ENCODE measurements at places on chromosomes 12 and 14. TPM values are rescaled to one million over a fixed set of nuclear protein-coding genes. Genes with fewer than 3 reads are reported as not detected.

GRCh38 chr12:124929649-124930419, 15.4 kb upstream of the UBC start:
- DNase-seq: no peak

GRCh38 chr12:57005980-57006808, at the start of gene ZBTB39:
TSS of gene ZBTB39 (minus strand) at chr12:57006546. CDS start at chr12:57004917, 1,629 bp downstream.
- no peak for DNase-seq

- no peak for DNase-seq
Measured at GRCh38 chr14:104075530-104076151, 9.9 kb upstream of the ASPG start.

ADAMTS20 gene
- total RNA-seq: not detected

GRCh38 chr14:68851078-68851477, 58.2 kb upstream of the ZFP36L1 start:
- peak; percentile 26 for DNase-seq

DNA sequence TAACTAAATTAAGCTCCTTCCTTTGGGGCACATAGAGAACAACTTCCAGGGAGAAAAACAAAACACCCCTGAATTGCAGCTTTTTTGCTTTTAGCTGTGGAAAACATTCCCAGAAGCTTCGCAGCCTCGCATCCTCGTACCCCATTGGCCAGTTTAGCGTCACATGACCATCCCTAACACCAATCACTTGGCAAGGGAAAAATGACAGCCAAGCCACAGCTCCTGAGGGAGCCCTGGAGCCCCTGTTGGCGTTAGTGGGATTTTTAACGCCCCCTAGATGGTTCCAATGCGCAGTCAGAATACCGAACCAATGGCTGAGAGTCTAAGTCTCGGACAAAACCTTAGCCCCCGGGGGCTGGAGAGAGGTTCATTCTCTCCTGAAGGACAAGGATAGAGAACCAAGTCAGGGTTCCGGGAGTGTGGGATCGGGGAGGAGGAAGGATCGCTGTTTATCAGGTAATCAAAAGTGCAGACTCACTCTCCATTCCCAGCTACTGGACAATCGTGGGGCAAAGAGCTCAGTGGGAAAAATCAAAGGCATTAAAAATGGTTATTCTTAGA, 135.6 kb upstream of the HIF1A start:
- no peak for DNase-seq

DNA sequence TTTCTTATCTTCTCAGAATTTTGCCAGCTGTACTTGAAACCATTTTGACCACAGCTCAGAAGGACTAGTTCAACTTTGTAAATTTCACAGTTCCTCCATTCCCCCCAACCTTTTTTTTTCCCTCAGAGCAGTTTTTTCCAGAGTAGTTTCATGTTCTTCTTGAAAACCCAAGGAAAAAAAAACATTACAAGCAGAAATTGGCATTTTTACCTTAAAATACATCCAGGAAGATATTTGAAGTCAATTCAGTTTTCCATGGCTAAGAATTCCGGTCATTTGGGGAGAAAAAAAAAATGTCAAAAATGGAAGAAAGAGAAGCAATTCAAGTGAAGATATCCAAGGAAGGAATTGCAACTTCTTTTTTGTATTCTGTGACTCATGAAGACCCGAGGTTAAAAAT, 39.5 kb downstream of the SYNE2 start:
- no peak for DNase-seq

LHX5 gene
- total RNA-seq: not detected

- no peak for DNase-seq
Measured at GRCh38 chr14:35740215-35740614, 68.9 kb downstream of the RALGAPA1 start.

DNA sequence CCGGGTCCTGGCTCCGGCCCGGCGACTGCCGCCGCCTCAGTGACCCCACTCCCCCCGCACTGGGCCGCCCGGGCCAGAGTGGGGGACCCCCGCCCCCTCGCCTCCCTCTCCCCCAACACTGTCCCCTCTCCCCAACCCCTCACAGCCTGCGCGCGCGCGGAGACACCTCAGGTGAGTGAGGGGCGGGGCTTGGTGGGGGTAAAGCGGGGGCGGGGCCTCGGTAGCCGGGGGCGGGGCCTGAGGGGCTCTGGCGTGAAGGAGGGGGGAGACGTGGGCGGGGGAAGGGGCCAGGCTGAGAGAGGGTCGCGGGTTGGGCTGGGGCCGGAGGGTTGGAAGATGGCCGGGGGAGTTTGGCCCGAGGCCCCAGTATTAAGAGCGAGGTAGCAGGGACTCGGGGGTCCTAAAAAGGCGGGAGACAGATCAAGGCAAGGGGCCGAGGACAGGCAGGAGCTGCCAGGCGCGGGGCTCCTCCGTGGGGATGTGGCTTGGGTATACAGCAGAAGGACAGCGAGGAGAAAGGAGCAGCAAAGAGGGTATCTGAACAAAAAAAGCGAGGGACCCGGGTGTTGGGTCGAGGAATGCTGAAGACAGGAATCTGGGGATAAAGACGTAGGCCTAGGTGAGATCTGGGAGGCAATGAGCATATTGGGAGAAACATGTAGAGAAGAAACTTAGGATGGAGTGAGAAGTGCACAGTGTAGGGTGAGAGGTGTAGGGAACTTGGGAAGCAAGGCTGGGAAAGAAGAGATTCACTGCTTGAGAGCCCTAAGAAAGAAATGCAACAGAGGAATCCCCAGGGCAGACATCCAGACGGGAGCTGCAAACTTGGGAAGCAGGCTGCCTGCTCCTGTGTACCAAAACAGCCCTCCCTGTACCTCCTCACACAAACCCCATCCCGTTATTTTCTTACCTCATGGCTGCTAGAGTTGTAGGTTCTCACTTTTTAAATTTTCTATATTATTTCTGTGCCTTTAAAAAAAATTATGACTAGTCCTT, 10.8 kb downstream of the SUOX start:
- no peak for DNase-seq

Measured in esophagus muscularis mucosa (tissue), 4 donors.